ENCODE measurements at places on chromosomes 7 and 10.

- no peak for DNase-seq
Observed at GRCh38 chr10:110170142-110170971, 37.0 kb upstream of the MXI1 start.

DNA sequence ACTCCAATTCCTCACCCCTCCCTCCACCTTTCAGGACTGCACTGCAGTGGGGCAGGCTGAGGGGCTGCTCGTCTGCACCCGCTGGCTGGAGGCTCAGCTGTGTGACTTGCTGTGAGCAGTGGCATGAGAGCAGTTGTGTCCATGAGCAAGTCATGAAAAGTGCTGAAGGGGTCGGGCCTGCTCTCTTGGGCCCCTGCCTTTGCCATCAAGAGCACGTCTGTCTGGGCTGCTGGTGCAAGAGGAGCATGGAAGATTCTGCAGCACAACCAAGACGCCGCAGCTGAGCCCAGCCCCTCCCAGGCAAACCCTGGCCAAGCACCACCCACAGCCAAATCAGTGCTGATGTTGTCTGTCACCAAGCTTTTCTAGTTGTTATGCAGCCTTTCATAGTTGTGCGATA, 284.3 kb downstream of the TCERG1L start:
- no peak for DNase-seq

- DNase-seq = no peak
Observed at GRCh38 chr10:5488272-5489161, 10.9 kb downstream of the CALML5 start.

- no peak for DNase-seq
Observed at GRCh38 chr10:110420401-110421193, 77.1 kb upstream of the DUSP5 start.

GRCh38 chr7:151299940-151300645, 41.5 kb upstream of the NUB1 start:
- DNase-seq = no peak

DNA sequence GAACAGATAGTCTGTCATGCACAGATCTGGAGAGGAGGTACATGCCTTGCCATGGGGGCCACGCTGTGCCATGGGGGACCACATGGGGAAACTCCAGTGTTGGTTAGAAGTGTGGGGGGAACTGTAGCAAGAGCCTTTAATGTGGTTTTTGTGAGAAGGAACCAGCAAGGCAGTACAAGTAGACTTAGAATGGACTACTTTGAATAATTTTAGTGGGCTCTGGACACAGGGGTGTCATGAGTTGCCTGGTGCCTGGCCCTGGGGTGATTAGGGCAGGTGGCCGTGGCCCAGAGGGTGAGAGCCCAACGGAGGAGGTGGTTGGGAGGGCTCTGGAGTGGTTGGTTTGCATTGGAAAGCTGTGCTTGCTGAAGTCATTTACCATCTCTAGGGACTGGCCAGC, 77.2 kb downstream of the CXCL12 start:
- DNase-seq = no peak

DNA sequence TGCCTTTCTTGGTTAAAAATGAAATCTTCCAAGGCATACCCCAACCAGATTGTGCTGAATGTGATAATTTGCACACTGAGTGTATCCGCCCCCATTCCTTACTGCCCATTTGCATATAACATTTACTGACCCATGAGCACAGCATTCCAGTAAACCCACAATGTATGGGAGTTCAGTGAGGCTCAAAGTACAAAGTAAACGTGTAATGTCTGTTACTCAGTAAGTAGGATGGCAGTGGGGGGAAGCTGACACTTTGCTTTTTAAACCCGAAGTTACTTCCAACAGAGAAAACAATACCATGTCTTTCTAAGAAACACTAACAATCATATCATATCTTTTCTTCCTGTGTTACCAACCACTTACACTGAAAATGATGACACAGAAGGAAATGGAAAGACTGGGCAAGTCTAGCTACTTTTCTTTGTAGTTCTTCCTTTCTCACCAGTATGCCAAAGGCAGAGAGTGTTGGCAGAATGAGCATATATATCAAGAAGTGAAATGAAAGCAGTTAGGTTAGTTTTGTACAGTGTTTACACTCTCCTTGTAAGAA, 27.1 kb upstream of the SOSTDC1 start:
- peak; percentile 66 for DNase-seq

- no peak for DNase-seq
Observed at GRCh38 chr7:134532180-134532953, 5.0 kb downstream of the AKR1B10 start.

DNA sequence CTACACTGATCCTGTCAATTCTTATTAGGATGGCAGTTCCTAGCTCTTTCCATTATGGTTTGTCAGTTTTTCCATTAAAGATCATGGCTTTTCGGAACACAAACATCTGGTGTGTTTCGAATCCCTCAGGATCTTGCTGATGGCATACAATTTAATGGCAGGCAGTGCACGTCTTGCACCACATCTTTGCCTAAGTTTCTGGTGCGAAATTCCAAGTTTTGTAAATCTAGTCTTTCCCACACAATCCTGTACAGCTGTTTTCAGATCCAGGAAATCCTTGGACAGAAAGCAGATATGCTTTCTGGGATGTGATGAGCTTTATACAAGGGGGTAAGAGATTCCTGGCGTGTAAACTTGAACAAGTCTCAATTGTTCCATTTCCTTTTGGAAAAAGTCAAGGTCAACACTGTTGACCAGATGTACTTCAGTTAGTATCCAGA, 224.3 kb upstream of the PHYHIPL start:
- DNase-seq = no peak

GRCh38 chr10:12484002-12484918, 134.9 kb downstream of the CAMK1D start:
- no peak for DNase-seq

DNA sequence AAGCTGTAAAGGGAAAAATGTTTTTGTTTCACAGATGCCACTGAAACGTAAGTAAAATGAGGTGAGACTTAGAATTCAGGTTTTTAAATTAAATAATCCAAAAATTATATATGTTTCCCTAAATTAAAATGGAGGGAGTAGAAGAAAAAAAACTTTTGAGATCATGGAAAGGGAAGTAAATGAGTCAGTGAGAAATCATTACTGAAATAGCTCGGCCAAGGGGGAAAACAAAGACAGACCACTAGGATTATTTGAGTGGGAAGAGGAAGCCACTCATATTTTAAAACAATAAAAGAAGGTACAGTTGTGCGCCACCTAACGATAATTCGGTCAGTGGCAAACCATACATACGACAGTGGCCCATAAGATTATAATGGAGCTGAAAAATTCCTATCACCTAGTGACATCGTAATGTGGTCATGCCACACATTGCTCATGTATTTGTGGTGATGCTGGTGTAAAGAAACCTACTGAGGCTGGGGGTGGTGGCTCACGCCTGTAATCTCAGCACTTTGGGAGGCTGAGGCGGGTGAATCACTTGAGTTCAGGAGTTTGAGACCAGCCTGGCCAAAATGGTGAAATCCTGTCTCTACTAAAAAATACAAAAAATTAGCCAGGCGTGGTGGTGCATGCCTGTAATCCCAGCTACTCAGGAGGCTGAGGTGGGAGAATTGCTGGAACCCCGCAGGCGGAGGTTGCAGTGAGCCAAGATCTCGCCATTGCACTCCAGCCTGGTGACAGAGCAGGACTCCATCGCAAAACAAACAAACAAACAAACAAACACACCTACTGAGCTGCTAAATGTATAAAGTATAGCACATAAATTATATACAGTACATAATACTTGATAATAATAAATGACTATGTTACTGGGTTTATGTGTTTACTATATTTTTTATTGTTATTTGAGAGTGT, 64.7 kb downstream of the MKX start:
- DNase-seq = no peak

GRCh38 chr7:50704844-50705243, 77.9 kb downstream of the GRB10 start:
- DNase-seq = no peak

DNA sequence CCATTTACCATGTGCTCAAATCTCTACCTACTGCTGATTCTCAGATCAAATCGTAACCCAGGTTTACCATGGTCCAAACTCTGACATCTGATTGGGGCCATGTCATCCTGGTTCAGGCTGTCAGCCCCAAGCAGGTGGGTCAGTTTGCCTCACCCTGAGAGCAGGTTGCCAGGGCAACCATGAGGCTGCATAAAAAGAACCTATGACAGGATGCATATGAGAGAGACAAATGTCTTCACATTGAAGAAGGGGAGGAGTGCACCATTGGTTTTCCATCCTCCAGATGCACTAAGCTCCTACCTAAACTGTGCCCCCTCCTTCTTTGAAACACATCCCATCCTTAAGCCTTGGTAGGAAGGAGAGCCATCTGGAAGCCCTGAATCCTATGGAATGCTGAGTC, 10.2 kb downstream of the PRSS1 start:
- no peak for DNase-seq

GRCh38 chr7:7433811-7434210, 101.9 kb downstream of the COL28A1 start:
- no peak for DNase-seq

GRCh38 chr7:2524808-2525657, 5.5 kb downstream of the LFNG start:
- no peak for DNase-seq

- DNase-seq = peak; percentile 25
Observed at GRCh38 chr7:26620352-26620751, 244.0 kb downstream of the SKAP2 start.

GRCh38 chr7:26368542-26368941, 76.9 kb downstream of the SNX10 start:
- DNase-seq = peak; percentile 58

- DNase-seq = peak; percentile 45
Observed at GRCh38 chr7:520503-521161, 986 bp upstream of the PDGFA start.

- DNase-seq = no peak
Observed at GRCh38 chr7:43170571-43170970, 58.1 kb downstream of the HECW1 start.

DNA sequence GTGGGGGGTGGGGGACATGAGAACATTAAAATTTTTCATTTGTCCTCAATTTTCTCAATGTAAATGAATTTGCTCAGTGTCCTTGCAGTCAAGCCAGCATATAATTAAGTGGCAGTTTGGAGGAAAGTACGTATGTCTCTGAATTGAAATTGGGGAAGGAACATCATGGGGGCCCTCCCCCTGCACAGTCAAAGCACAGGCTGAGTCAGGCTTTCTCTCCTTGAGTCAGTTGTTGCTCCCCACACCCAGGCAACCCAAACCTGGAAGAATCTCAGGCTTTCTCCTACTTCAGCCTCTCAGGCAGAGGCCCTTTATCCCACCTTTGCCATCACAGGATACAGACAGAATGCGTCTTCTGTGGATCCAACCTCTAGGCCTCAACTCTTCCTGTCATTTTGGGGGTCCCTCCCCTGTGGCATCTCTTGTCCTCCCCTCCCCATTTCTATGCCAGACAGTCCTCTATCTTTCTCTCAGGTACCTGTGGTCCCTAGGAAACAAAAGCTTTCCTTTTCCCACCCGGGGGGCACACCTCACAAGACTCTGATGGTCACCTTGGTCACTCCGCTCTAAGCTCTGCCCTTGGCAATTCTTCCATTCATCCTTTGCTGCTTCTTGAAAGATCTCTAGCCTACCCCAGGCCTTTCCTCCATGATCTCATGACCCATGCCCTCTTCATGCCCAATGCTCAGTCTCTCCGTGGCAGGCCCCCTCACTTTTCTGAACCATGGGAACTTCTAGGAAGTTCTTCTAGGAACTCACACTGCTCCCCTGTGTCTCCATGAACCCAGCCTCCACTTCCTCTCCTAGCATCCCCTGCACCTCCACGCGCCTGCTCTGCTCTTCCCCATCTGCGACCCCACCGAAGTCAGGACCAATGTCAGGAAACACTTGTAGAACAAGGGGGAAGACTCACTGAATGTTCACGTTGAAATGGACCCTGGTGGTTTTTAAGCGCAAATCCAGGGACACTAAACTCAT, 40.4 kb downstream of the CREB3L2 start:
- no peak for DNase-seq

DNA sequence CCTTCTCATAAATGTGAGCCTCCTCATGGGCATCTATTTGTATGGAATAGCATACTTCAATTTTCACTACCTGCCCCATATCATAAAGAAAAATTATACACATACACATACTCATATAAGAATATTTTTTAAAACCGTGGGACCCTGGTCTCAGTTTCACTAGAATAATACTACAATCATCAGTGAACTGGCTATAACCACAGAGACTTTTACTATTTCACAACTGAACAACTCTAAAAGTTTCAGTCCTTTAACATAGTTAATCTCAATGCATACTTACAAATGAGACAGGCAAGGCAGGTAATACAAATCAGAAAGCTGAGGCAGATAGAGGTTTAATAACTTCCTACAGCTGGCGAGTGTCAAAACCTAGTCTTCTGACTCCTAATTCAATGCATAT, 83.1 kb downstream of the LRRN3 start:
- no peak for DNase-seq

- no peak for DNase-seq
Observed at GRCh38 chr7:96219378-96220130, 102.3 kb downstream of the SLC25A13 start.

GRCh38 chr10:63438506-63439498, 27.0 kb downstream of the JMJD1C start:
- DNase-seq = no peak

All from T47D (cell line).